Neural progenitor cell (in vitro differentiated cells): ENCODE measurements at places on chromosomes 7 and 10. TPM values are rescaled to one million over a fixed set of nuclear protein-coding genes. Genes with fewer than 3 reads are reported as not detected.

Gene MYO1G
- total RNA-seq, result 0.03 TPM in 1 of 2 replicates, not detected in the other

Gene AOC1
- not detected in 2 replicates for total RNA-seq

Gene ENTPD1
- 0.46 and 1.6 TPM in 2 replicates for total RNA-seq

Gene NXPH1
- 0.71 TPM in 1 of 2 replicates, not detected in the other for total RNA-seq

Gene MUC3A
- total RNA-seq, result 0.15 and 0.80 TPM in 2 replicates

Gene PDLIM1
- total RNA-seq, result 4.6 and 7.9 TPM in 2 replicates

Gene ATP6V0E2
- total RNA-seq, result 14.6 and 45.2 TPM in 2 replicates

- no peak overlapping the region for H3K27ac ChIP-seq
- H3K36me3 ChIP-seq, result no peaks in the 10 kb centered on the region
- no peak overlapping the region for H3K4me3 ChIP-seq
- no peaks in the 10 kb centered on the region for H3K27me3 ChIP-seq
- no peak for DNase-seq
- H3K4me1 ChIP-seq, result peaks cover 10% of the 10 kb centered on the region
Observed at GRCh38 chr7:101104193-101104713, 19.0 kb downstream of the TRIM56 start.

- no peaks in the 10 kb centered on the region for H3K36me3 ChIP-seq
- H3K27ac ChIP-seq, result no peak overlapping the region
- H3K27me3 ChIP-seq, result peaks cover 100% of the 10 kb centered on the region
- no peak overlapping the region for H3K4me3 ChIP-seq
Observed at GRCh38 chr7:157017149-157017548, 6.7 kb upstream of the MNX1 start.

DNA sequence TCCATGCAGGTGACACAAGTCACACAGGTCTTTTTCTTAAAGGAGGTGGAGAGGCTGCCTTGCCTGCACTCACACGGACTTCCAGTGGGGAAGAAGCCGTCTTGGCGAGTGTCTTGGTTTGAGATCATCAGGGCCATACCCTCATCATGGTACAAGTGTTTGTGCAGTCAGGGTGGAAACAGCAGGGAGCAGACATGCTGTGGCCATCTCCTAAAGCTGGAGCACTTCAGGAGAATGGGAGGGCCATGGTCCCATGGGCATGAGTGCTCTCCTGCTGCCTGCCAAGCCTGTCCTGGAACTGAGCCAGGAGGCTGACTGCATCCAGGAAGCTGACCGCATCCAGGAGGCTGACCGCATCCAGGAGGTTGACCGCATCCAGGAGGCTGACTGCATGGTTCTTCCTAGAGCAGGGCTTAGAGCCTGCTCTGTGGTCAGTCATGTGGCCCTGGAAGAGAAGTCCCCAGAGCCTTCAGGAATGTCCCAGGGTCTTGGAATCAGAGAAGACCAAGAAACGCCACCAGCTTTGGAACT lies 98.4 kb downstream of the ADARB2 start:
- H3K27me3 ChIP-seq, result no peaks in the 10 kb centered on the region
- DNase-seq, result no peak
- no peak overlapping the region for H3K4me3 ChIP-seq
- H3K36me3 ChIP-seq, result no peaks in the 10 kb centered on the region
- H3K4me1 ChIP-seq, result no peaks in the 10 kb centered on the region
- no peak overlapping the region for H3K27ac ChIP-seq

- H3K27ac ChIP-seq, result no peak overlapping the region
- H3K4me1 ChIP-seq, result no peaks in the 10 kb centered on the region
- H3K27me3 ChIP-seq, result no peaks in the 10 kb centered on the region
- H3K36me3 ChIP-seq, result no peaks in the 10 kb centered on the region
- H3K4me3 ChIP-seq, result no peak overlapping the region
Observed at GRCh38 chr10:17756557-17757217, 4.7 kb downstream of the TMEM236 start.

DNA sequence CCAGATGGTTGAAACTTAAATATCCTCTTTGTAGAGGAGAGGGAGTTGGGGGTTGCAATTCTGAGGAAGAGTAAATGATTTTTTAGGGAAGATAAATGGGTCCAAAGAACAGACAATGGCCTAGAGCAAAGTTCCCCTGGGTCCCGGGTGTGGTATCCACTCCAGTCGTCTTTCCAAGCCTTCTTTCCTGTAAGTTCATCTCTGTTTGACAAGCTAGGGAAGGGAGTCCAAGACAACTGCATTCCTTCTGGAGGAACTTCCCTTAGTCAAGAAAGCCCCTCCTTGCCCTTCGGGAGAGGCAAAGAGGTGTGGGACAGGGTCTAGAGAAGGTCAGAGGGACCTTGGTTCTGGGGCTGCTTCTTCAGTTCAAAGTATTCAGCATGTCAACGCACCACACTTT lies 33.4 kb downstream of the C10orf71 start:
- H3K4me3 ChIP-seq, result no peak overlapping the region
- no peaks in the 10 kb centered on the region for H3K4me1 ChIP-seq
- H3K36me3 ChIP-seq, result no peaks in the 10 kb centered on the region
- no peak for DNase-seq
- H3K27ac ChIP-seq, result no peak overlapping the region

DNA sequence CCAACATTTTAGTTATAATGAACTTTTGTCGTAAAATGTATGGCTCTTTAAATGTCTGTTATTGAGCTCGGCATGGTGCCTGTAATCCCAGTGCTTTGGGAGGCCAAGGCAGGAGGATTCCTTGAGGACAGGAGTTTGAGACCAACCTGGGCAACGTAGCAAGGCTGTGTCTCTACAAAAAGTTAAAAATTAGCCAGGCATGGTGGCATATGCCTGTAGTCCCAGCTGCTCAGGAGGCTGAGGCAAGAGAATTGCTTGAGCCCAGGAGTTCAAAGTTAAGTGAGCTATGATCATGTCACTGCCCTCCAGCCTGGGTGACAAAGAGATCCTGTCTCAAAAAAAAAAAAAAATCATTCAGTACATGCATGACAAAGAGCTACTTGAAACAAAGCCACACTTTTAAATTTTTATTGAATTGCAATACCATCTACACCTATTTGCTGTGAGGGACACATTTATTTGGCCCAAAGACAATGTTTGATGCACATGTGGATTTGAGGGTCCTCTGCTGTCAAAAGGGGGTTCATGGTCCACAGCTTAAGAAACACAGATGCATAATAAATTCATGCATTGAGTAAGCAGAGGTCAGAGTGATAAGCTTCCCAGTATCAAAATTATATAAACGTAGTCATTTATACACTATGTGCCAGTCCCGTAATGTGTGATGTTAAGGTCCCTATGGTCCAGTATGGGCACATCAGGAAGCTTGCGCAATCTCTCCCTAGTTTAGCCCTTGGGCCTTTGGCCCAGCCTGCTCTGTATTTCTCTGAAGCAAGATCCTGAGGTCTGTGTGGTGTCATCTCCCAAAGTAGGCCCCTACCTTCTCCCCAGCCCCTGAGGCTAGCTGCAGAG lies 4.4 kb upstream of the MALSU1 start:
- H3K27me3 ChIP-seq, result no peaks in the 10 kb centered on the region
- no peak overlapping the region for H3K4me3 ChIP-seq
- no peaks in the 10 kb centered on the region for H3K36me3 ChIP-seq
- H3K27ac ChIP-seq, result no peak overlapping the region
- DNase-seq, result no peak

DNA sequence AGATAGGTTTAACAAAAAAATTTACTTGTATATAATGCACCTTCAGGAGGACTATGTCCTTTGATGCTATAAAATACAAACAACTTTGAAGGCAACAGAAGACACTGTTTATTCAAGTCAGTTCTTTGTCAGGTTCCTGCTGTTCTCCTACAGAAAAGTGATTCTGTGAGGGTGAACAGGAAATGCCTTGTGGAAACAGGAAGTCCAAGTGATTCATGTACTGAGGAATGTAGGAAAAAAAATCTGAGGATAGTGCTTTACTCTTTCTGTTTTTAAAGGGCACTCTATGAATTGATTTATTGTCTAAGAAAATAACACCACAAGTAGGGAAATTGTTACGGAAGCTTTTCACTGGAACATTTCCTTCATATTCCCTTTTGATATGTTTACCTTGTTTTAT lies 171.9 kb downstream of the HDAC9 start:
- H3K27me3 ChIP-seq, result no peaks in the 10 kb centered on the region
- no peaks in the 10 kb centered on the region for H3K36me3 ChIP-seq
- no peak overlapping the region for H3K27ac ChIP-seq
- no peak for DNase-seq
- H3K4me1 ChIP-seq, result no peaks in the 10 kb centered on the region

- H3K4me3 ChIP-seq, result no peak overlapping the region
- H3K4me1 ChIP-seq, result peaks cover 18% of the 10 kb centered on the region
- no peak for DNase-seq
- H3K36me3 ChIP-seq, result no peaks in the 10 kb centered on the region
- no peak overlapping the region for H3K27ac ChIP-seq
Observed at GRCh38 chr7:76231071-76231470, 29.4 kb downstream of the SRRM3 start.

DNA sequence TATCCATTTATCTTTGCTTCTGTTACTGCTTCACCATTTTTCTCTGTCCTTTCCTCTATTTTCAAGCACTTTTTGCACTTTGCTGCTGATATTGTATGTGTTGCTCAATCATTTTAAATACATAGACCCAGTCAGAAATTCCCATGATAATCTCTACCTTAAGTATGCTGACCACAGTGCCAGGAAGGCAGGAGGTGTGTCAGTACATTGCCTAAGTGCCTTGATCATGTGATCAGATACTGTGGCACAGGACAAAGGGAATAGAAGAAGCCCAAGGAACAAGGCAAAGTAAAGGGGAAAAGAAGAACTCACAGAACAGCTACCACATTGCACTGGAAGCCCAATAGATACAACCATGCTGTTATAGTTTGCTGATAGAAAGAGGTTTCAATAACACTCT lies 53.7 kb upstream of the CD36 start:
- H3K27me3 ChIP-seq, result no peaks in the 10 kb centered on the region
- H3K27ac ChIP-seq, result no peak overlapping the region
- H3K4me3 ChIP-seq, result no peak overlapping the region
- H3K4me1 ChIP-seq, result no peaks in the 10 kb centered on the region
- no peaks in the 10 kb centered on the region for H3K36me3 ChIP-seq

GRCh38 chr10:123526356-123527064 lies 139.6 kb upstream of the GPR26 start:
- no peaks in the 10 kb centered on the region for H3K4me1 ChIP-seq
- no peaks in the 10 kb centered on the region for H3K27me3 ChIP-seq
- no peak overlapping the region for H3K27ac ChIP-seq
- no peaks in the 10 kb centered on the region for H3K36me3 ChIP-seq

- H3K27ac ChIP-seq, result no peak overlapping the region
- H3K4me1 ChIP-seq, result no peaks in the 10 kb centered on the region
- H3K4me3 ChIP-seq, result no peak overlapping the region
- DNase-seq, result no peak
Observed at GRCh38 chr10:45255706-45256105, 59.7 kb downstream of the OR13A1 start.

DNA sequence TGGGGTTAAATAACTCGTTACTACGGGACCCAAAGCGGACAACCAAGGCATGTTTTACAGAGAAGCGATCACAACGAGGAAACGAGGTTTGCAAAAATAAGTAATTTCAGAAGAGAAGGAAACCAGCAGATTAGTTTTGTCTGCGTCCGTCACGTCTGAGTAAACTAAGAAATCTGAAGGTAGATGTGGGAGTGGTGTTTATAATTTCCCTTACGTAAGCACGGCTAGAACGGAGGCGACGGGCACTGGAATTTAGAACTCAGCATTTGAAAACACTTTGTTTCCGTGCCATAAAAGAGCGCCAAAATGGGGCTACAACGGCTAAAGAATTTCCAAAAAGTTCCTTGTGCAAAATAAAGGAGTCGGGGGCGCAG lies 718 bp upstream of the UMAD1 start:
- peak overlapping the region; percentile 78 for H3K4me3 ChIP-seq
- DNase-seq, result no peak
- no peaks in the 10 kb centered on the region for H3K27me3 ChIP-seq
- peak overlapping the region; percentile 10 for H3K27ac ChIP-seq

GRCh38 chr7:23333671-23334246 lies 34.6 kb downstream of the MALSU1 start:
- no peaks in the 10 kb centered on the region for H3K27me3 ChIP-seq
- DNase-seq, result no peak
- peaks cover 49% of the 10 kb centered on the region for H3K36me3 ChIP-seq
- no peak overlapping the region for H3K27ac ChIP-seq

GRCh38 chr10:109427411-109427810 lies 495.9 kb downstream of the XPNPEP1 start:
- peaks cover 16% of the 10 kb centered on the region for H3K4me1 ChIP-seq
- H3K4me3 ChIP-seq, result no peak overlapping the region
